ENCODE measurements at places on chromosomes 1 and 21. TPM values are rescaled to one million over a fixed set of nuclear protein-coding genes. Genes with fewer than 3 reads are reported as not detected.

GRCh38 chr1:7299994-7300393 is 471.1 kb upstream of the VAMP3 start:
- no peak for DNase-seq

DNA sequence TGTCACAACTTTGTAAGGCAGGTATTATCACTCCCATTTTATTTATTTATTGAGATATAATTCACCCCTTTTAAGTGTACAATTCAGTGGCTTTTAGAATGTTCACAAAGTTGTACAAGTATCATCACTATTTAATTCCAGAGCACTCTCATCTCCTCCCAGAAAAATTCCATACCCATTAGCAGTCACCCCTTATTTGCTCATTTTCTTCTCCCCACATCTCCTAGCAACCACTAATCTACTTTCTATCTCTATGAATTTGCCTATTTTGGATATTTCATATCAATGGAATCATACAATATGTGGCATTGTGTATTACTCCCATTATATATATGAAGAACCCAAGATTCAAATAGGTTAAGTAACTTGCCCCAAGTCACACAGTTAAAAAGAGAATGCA is 7.0 kb downstream of the DSTYK start:
- DNase-seq, result no peak

The CCDC181 gene
- 0.30 TPM for total RNA-seq

GRCh38 chr1:220529521-220530020 is 1.6 kb downstream of the MARK1 start:
- no peak for DNase-seq

- no peak for DNase-seq
Observed at GRCh38 chr1:8395433-8395866, 77.5 kb downstream of the SLC45A1 start.

- DNase-seq, result no peak
Observed at GRCh38 chr21:27362249-27362648, 395.4 kb upstream of the ADAMTS5 start.

DNA sequence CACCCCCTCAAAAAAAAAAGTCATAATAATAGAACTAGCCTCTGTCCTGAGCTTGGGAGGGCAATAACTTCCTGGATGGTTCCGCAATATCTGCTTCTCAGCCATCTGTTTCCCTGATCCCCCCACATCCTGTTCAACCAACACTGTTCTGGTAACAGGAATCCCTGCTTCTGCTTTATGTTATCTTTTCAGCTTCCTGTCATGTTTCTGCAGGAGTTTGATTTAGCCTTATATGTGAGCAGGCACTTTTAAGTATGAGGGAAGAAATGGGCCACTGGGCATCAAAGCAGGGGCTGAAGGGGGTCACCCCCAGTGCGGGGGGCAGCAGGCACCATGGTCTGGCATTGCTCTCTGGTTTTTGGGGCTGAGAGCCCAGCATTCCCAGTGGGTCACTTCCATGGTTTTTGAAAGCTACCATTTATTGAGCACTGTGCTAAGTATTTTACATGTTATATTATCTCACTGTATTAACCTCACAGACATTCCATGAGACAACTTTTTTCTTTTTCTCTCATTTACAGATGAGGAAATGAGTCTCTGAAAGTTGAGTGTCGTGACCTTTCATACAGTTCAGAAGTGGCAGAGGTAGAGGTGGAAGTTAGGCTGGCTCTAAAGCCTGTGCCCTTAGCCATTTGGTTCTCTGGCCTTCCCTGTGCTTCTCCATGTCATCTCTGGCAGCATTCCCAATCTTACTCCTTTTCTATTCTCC is 61.9 kb downstream of the DNTTIP2 start:
- no peak for DNase-seq

The SLAMF7 gene
- 112 TPM for total RNA-seq

DNA sequence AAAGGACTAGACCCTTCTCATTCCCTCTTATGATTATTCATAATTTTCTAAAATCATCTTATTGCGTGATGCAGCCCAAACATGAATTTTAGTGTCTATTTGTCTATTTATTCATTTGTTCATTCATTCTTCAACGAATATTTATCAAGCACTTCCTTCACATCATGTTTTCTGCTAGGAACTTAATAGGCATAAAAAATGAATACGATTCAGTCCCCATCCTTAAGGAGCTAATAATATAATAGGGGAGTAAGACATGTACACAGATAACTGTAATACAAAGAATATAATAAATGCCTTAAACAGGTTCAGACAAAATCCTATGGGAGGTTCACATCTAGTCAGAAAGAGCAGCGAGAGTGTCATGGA is 20.2 kb downstream of the BCL9 start:
- no peak for DNase-seq

The CFAP107 gene
- total RNA-seq, result not detected

DNA sequence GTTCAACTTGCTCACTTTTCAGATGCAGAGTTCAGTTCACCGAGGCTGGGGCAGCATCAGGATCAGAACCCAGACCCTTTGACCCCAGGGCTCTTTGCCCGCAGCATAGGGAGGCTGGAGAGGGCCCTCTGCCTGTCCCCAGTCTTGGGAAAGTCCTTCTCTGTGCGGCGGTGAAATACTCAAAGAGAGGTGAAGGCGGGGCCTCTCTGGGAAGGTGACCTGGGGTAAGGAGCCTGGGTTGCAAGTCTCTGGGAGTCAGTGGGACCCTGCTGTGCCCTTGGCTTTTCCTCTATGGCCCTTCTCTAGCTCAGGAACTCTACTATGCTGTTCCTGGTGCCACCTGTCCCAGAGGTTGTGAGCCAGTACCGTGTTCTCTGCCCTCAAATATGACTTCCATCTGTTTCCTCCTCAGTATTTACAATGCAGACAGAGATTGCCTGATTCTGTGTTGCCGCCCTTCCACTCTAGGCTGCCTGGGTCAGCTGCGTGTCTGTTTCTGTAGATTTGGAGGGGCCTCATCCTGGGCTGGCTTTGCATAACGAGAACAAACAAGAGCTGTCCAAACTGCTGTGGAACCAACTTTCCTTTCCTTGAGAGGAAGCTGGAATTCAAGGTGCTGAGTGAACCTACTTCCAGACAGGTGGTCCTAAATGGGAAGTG is 18.7 kb upstream of the ZBTB21 start:
- DNase-seq, result no peak

The LRRC39 gene
- 0.70 TPM for total RNA-seq

DNA sequence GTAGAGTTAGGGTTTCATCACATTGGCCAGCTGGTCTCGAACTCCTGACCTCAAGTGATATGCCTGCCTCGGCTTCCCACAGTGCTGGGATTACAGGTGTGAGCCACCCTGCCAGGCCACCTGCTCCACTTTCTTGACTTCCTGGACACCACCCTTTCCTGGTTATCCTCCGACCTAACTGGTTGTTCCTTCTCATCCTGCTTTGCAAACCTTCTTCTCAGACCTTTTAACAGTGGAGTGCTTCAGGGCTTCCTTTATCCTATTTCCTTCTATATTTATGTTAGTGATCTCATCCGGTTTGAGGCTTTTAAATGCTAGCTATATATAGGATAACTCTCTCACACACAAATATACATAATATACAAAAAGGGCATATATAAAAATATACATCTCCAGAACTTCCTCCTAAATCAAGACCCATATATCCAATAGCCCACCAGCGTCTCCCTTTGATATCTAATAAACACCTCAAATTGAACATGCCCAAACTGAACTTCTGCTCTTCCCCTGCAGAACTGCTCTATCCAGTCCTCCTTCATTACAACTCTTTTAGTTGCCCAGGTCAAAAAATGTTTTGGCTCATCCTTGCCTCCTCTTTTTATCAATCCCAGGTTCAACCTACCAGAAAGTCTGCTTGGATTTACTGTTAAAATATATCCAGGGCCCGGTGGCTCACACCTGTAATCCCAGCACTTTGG is 19.5 kb upstream of the UQCRHL start:
- DNase-seq, result no peak

DNA sequence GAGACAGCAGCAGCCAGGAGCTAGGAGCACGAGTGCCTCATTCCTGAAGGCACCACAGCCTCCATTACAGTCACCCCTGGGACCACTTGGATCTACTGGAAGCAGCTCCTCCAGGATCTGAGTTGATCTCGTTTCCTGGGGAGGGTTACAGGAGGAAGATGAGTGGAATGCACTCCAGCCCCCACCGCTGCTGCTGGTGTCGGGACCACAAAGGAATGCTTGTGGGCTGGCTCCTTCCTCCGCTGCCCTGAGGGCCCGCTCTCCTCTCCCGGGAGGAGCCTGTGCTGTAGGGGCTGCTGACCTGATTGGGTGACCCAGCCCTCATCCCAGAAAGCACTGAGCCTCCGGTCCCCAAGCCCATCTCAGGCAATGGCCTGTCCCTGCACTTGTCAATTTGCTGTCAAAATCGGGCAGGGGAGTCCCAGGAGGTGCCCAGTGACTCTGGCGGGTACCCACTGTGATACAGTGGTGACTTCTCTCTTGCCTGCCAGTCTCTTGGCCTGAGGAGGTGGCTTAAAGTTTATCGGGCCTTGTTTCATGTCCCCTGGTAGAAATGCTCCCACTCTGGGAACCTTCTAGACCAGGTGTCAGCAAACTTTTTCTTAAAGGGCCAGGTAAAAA is 23.1 kb downstream of the IL10RB start:
- no peak for DNase-seq

The CLCA4 gene
- total RNA-seq, result not detected

DNA sequence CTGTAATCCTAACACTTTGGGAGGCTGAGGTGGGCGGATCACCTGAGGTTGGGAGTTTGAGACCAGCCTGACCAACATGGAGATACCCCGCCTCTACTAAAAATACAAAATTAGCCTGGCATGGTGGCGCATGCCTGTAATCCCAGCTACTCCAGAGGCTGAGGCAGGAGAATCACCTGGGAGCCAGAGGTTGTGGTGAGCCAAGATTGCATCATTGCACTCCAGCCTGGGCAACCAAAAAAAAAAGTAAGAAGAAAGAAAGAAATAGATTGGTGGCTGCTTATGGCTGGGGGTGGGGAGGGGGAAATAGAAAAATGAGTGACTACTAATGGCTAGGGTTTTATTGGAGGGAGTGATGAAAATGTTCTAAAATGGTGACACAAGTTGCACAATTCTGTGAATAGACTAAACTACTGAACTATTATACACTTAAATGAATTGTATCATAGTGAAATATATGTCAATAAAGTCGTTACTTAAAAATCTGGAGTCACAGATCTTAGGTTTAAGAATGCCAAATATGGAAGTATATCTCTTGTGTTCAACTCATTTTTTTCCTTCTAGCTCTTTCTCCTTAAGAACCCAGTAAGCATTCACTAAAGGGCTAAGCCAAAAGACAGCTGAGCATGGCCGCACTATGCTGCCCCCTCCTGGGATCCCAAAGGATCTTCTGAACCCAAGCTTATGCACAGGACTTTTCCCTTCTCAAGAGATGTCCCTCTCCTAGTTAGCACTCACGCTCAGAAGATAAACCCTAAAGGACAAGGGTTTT is 3.2 kb upstream of the NPL start:
- DNase-seq, result peak; percentile 50

DNA sequence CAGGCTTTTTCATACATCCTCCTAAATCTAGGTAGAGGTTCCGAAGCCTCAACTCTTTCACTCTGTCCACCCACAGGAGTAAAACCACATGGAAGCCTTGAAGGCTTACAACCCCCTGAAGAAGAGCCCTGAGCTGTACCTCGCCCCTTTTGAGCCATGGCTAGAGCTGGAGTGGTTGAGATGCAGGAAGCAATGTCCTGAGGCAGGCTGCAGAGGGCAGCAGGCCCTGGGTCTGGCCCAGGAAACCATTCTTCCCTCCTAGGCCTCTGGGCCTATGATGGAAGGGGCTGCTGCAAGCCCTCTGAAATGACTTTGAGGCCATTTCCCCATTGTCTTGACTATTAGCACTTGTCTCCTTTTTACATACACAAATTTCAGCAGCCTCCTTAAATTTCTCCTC is 1503.0 kb downstream of the KCNT2 start:
- no peak for DNase-seq

DNA sequence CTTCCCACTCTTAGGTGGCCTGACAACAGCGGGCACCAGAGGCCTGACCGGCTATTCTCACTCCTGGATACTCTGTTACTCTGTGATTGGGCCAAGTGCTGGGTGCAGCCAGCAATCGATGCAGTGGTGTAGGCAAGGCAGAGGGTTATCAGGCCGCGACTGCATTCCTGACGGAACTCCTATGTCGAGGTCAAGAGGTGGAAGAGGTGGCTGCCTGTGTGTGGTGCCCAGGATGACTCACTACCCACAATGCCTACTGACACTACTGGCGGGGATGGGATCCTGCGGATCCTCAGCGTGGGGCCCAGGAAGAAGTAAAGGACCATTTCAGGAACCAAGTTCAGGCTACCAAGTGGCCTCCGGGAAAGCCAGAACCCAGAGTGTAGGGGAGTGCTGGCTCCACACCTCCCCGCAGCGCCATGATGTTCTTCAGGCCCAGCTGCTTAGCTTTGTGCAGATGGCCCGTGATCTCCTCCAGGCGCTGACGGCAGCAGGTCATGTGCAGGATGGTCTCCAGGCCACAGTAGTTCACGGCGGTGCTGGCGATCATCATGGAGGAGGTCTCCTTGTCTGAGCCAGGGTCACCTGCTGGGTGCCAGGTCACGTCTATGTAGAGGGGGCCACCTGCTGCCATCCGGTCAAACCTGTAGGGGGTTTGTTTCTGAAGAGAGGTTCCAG is 4.9 kb downstream of the MTHFR start:
- DNase-seq, result no peak

GRCh38 chr1:44029260-44029910 is 1.9 kb downstream of the SLC6A9 start:
- peak; percentile 62 for DNase-seq

- DNase-seq, result peak; percentile 66
Observed at GRCh38 chr1:12438349-12438924, 179.6 kb downstream of the DHRS3 start.

DNA sequence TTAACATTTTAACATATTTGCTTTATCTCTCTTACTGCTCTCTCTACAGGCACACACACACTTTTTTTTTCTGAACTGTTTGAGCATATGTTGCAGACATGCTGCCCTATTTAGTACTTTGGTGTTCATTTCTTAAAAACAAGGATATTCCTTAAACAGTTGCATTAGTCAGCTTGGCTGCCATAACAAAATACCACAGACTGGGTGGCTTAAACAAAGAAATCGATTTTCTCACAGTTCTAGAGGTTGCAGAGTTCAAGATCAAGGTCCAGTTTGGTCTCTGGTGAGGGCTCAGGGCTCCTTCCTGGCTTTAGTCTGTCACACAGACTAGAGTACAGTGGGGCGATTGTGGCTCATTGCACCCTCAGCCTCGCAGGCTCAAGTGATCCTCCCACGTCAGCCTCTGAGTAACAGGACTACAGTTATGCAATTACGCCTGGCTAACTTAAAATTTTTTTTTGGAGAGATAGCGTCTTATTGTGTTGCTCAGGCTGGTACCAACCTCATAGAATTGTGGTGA is 46.7 kb downstream of the RPRD2 start:
- DNase-seq, result no peak

The KRTCAP2 gene
- 106 TPM for total RNA-seq

GRCh38 chr1:107175102-107175909 is 34.5 kb downstream of the NTNG1 start:
- DNase-seq, result no peak

DNA sequence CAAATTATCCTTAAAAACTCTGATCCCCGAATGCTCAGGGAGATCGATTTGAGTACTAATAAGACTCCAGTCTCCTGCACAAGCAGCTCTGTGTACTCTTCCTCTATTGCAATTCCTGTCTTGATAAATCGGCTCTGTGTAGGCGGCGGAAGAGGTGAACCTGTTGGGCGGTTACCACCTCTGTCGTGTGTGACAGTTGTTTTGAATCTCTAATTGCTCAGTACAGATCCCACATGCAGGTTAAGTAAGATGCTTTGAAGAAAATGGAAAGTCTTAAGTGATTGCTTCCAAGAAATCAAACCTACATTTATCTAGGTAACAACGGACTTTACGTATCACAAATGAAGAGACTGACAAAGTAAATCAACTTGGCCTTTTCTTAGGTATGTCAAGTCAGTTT is 35.5 kb downstream of the COA6 start:
- DNase-seq, result peak; percentile 63

The SYT14 gene
- total RNA-seq, result not detected
